ENCODE measurements at places on chromosomes 3 and 15.

DNA sequence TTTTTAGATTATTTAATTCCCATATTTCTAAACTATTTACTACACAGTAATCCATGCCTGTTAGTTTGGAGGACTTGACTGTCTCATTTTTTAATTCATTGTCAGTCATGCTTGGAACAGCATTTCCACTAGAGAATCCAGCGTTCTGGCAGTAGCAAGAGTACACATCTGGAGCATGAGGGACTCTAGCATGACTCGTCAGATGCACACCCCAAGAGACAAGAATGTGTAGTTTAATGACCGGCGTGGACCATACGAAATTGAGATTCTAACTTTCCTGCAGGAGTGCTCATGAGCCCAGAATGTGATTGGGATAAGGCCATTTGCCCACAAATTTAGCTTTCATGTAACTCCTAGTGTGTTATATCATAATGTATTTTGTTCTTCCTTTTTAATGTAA, 48.9 kb downstream of the ASB7 start:
- no peak for DNase-seq

GRCh38 chr3:74287557-74287956, 326.9 kb downstream of the CNTN3 start:
- no peak for DNase-seq

- DNase-seq: no peak
Observed at GRCh38 chr3:175288621-175289020, 429.5 kb downstream of the NAALADL2 start.

DNA sequence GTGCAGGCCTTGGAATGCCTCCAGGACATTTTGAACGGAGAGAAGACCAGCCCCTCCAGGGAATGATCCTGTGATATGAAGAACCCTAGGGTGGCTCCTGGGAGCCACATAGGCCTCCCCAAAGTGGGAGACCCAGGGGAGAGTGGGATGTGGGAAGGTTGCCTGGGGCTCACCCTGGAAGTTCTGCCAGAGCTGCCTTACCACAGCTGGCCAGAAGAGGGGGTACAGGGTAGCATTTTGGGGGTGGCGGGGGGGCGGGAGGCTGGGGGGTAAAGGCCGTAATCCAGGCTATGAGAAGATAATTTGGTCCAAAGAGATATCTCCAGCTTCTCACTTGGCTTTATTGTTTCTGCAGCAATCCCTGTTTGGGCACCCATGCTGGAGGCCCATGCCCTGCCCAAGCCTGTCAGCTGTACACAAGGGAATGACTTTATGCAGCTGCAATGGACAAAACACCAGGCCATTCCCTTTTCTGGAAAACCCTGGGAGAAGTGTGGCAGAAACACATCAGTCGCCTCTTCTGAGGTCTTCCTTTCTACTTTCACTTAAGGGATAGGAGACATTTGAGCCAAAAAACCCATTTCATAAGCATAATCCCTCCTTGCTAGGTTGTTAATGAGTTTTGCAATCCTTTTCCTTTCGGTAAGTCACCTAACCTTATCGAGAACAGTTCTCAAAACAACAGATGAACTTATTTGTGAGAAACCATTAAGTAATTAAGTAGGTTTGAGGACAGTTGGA, 11.0 kb upstream of the MUSTN1 start:
- DNase-seq: no peak

GRCh38 chr3:72766866-72767265, 81.4 kb downstream of the SHQ1 start:
- no peak for DNase-seq
